ENCODE measurements at places on chromosomes 7 and 10.

- DNase-seq = no peak
Observed at GRCh38 chr7:30635798-30636197, 41.1 kb downstream of the GARS1 start.

GRCh38 chr10:88066319-88066718 is 202.9 kb downstream of the PTEN start:
- no peak for DNase-seq

GRCh38 chr10:50883629-50884028 is 1.8 kb downstream of the A1CF start:
- no peak for DNase-seq

DNA sequence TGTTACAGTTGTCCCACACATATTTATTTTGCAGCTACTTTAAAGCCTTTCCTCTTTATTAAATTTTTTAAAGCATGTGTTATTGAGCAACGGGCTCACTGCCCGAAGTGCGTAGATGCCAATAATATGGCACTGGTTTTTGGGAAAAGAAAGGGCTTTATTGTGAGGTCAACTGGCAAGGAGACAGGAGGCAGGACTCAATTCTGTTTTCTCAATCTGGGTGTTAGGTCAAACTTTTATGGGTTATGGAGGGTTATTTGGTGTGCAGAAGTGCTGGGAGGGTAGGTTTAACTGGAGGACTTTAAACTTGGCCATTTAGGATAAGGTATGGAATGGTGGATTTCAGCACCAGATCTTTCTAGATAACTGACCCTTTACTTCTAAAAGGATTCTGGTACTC is 183.6 kb downstream of the LRRC4 start:
- DNase-seq = no peak

DNA sequence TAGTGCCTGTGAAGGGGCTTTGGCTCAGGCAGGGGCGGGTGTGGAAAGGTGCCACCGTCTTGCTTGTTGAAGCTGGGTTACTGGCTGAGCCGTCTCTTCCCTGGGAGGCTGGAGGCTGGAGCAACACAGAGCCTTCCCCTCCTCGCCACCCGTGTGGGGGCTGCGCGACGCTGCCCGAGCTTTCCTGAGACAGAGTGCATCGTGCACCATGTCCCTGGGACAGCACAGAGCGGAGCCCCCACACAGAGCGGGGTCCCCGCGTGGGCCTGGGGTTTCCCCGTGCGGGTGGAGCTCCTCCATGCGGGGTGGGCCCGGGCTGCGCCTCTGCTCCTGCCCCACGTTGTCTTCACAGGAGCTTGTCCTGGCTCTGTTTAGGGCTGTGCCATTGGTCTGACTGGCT is 69.9 kb downstream of the INPP5A start:
- DNase-seq = no peak

DNA sequence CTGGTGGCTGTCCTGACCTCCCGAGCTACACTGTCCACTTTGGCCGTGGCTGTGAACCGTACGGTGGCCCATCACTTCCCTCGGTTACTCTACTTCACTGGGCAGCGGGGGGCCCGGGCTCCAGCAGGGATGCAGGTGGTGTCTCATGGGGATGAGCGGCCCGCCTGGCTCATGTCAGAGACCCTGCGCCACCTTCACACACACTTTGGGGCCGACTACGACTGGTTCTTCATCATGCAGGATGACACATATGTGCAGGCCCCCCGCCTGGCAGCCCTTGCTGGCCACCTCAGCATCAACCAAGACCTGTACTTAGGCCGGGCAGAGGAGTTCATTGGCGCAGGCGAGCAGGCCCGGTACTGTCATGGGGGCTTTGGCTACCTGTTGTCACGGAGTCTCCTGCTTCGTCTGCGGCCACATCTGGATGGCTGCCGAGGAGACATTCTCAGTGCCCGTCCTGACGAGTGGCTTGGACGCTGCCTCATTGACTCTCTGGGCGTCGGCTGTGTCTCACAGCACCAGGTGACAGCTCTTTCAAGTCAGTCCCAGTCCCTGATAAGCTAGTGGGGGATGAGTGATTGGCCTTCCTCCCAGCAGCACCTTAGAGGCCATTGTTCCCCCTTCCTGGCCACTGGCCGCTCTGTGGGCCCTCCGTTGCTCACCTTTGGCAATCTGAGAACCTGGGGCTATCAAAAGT is 3.0 kb downstream of the CHPF2 start:
- DNase-seq = no peak

- no peak for DNase-seq
Observed at GRCh38 chr7:126436213-126436868, 816.4 kb downstream of the GRM8 start.

Measured in cerebellar cortex (tissue), 1 donor.